NCI-H748 treated with DMSO at 0.1 percent for 48 hours (cell line): ENCODE measurements at places on chromosomes 1 and 21.

DNA sequence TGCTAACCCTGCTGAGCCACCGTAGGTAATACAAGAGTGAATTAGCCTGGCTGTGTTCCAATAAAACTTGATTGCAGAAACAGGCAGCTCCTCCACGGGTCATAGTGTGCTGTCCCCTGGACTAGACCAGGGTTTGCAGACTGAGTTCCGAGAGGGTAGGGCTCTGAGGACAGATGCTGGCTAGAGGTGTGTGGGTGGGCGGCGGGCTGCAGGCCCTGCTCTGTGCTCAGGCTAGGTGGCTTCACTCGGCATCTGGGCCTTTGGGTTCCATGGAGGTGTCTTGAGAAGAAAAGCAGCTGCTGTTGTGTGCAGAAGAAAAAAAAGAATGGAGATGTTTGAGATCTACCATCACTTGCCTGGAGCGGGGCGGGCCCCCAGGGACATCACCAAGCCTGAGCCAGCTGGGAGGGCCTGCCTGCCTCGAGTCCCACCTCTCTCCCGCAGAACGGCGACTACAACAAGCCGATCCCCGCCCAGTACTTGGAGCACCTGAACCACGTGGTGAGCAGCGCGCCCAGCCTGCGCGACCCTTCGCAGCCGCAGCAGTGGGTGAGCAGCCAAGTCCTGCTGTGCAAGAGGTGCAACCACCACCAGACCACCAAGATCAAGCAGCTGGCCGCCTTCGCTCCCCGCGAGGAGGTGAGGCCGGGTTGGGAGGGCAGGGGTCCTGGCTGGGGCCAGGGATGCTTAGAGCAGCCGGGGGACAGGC, 7.9 kb downstream of the TMEM201 start:
- no peak for DNase-seq

GRCh38 chr1:225509376-225509707, 81.5 kb upstream of the LBR start:
- no peak for DNase-seq

DNA sequence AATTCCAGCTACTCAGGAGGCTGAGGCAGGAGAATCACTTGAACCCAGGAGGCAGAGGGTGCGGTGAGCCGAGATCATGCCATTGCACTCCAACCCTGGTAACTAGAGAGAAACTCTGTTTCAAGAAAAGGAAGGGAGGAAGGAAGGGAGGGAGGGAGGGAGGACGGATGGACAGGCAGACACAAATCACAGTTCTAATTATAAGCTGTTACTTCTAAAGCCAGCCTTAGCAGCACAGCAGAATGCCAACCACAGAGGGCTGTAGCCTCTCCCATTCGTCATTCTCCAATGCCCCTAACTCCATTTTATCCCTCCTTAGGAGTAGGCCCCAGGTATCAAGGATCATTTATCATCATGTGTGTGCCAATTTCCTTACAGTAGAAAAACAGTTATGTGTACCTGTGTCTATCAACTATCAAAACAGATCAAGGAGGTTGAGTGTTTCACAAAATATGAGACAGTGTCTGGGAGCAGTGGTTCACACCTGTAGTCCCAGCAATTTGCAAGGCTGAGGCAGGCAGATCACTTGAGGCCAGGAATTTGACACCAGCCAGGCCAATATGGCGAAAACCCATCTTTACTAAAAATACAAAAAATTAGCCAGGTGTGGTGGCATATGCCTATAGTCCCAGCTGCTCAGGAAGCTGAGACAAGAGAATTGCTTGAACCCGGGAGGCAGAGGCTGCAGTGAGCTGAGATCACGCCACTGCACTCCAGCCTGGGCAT, 19.1 kb downstream of the USP48 start:
- no peak for DNase-seq

- no peak for DNase-seq
Measured at GRCh38 chr1:226223786-226224244, 351 bp downstream of the MIXL1 start.

GRCh38 chr1:212699104-212699624, 476 bp downstream of the BATF3 start:
- DNase-seq = peak; percentile 16

DNA sequence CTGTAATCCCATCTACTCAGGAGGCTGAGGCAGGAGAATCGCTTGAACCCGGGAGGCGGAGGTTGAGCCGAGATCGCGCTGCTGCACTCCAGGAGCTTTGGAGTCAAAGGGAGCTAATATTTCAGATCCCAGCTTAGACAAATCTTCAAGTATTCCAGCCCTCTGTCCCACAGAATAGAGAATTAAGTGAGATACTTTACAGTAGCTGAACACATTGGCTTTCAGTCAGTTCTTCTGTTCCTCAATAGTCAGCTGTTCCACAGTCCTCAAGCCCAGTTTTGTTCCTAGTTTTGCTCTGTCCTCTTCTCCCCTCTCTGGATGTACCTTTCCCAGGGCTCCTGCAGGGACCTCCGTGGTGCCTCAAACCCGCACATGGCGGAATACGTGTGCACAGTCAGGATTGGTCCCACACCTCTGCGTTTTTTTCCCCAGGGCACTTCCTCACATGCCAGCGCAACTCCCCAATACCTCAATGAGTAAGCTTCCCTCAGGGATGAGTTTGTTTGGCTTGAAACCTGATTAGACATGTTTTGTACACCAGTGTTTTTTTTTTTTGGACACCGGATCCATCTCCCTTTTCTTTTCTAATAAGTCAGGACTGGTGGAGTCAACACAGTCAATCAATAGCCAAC, 1.2 kb downstream of the MFN2 start:
- DNase-seq = no peak

DNA sequence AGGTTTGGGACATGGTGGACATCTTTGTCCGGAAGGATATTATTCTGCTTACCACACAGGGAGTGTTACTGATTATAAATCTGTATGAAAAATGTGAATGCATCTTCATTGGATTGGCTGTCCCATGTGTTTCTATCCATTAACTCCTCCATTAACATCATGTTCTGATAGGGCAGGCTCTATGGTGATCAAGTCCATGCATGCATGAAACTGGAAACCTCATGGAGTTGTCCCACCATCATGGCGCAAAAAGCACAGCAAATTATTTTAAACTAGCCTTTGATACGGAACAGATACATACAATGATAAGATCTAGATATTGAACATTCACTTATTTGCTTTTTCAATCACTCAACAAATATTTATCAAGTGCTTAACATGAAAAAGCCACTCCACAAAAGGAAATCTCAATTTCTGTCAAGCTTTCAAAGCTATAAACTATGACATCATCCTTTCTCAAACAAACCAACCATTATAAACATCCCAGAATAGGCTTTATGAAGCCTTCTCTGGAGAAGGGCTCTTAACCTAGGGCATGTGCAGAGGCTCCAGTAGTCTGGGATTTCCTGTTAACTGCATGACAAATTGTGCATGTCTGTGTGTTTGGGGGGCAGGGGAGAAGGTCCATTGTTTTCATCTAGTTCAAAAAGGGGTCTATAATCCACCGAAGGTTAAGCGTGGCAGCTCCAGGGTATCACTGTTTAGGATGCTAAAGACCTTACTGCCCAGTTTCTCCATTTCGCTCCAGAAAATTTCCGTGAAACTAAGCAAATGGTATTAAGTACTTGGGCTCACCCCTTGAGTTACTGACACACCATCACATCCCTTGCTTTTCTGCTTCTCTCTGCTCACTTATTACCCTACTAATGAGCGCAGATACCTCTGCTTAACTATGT, 46.1 kb downstream of the ADAMTS1 start:
- DNase-seq = peak; percentile 81

- DNase-seq = no peak
Measured at GRCh38 chr1:168442931-168443330, 100.9 kb downstream of the XCL2 start.

DNA sequence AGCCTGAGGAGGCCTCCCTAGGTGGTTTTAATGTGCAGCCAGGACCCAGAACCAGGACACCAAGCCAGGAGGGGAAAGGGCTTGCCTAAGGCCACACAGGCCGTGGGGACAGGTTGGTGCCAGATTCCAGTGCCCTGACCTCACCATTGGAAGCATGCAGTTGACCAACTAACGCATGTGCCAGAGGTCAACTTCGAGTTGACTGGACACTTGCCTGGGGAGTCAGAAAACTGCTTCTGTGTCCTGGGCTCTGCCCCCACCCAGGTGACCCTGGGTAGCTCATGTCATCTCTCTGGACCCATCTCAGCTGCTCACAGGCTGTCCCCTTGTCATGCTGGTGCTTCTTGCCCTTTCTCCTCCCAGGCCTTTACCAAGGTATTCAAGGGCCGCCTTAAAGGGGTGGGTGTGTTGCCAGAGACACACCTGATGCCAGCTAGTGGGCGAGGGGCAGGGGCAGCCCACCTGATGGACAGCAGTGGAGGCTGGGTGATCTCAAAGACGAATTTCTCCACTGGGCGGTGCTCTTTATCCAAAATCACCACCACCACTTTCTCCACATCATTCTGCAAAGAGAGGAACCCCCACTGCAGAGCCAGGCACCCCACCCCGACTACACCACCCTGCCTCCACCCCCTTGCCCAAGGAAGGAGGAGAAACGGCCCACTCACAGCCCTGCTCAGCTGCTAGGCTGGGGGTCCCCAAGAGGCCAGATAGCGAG, 4.4 kb downstream of the MAD2L2 start:
- no peak for DNase-seq

DNA sequence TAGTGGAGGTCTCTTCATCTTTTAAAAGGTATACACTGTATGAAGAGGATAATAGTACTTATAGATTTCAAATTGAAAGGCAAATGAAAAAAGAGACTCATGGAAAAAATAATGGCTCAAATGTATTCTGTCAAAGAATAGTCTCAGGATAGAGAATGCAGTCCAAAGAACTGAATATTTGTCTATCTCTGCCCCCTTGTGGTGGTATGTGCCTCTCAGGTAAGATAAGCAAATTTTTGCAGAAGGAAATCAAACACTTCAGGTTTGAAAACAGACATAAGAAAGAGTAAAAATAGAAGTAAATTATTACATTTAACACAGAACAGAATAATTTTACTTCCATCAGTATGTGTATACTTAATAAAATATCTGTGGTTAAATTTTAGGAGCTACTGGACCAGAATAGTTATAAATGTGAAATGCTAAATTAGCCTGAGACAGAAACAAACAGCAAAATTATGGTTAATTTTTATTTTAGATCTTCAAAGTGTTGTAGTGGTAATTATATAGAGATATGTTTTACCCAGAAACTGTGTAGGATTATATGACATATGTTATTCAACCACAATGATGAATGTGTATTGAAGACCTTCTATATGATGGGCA, 164.4 kb upstream of the PALMD start:
- peak; percentile 4 for DNase-seq

DNA sequence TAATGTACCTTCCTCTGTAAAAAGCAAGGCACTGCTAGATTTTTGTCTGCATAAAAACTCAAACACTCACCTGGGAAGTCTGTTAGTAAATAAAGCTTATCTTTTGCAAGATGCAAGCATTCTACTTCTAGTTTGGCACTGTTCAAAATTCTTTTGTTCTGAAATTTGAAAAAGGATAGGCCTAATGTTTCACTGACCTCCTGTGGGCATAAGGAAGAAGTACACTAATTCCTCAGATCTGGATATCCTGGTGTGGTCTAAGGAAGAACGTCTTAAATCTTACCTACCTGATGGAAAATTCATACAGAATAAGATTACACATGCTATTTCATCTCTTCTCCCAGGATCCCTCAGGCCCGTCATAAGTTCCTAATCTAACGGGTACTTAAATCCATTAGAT, 93.5 kb upstream of the CAMK1G start:
- DNase-seq = no peak

GRCh38 chr21:45176141-45176540, 101.8 kb downstream of the ADARB1 start:
- DNase-seq = no peak

DNA sequence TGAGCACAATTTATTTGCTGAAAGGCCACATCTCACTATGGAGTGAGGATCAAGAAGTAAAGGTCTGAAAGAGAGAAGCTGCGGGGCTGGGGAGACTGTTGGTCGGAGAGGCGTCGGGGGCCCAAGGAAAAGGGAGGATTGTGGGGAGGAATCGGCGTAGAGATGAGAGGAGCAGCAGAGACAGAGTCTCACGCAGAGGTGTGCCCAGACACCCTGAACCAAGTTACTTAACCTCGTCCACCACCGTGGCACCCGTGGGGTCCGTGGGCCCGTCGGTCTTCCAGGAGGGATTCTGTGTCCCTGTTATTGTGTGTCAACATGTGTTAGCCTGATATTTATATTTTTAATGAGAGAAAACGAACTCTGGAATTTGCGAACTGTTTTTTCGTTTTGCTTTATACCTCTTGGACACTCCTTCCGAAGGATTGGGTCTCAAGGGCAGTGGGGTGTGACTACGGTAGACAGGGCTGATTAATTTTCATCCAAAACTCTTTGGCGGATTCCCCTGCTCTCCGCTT, 3.8 kb upstream of the NBPF1 start:
- no peak for DNase-seq

DNA sequence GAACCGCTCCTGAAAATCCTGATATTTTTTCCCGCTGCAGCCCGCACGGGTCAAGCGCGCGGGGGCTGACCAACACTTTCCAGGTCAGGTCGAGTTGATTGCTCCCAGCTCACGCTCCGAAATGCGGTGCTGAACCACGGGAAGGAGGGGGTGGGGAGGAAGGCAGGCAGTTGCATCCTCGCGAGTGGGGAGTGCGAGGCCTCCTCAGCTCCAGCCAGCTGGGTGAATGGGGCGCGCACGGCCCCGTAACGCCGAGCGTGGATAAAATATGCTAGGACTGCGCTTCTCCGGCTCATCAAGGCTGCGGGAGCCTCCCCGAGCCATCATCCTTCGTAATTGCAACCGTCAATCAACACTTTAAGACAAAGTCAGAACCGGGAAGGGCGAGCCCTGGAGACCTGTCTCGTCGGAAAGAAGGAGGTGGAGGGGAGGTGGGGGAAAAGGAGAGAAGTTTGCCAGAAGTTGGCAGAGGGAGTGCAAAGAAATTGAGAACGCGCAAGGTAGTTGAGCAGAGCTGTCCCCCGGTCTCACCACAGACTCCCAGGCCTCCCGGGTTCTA, 8.0 kb downstream of the NR5A2 start:
- no peak for DNase-seq

DNA sequence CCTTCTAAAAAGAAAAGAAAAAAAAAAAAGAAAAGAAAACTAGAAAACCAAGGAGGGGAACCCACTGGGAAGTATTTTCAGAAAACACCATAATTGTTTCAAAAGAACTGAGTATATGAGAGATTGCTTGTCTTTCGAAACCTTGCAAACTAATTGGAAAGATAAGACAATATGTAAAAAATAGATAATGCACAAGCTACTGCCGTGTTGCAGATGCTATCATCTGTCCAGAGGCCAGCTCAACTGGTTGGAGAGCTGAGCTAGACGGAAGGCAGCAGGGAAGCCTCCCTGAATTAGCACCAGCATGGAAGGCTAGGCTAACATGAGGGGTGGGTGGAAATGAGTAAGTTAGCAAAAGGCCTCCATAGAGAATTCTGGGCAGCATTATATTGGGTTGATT, 16.2 kb upstream of the CACHD1 start:
- DNase-seq = no peak

GRCh38 chr1:2503554-2504224, 22.7 kb downstream of the PANK4 start:
- DNase-seq = no peak

DNA sequence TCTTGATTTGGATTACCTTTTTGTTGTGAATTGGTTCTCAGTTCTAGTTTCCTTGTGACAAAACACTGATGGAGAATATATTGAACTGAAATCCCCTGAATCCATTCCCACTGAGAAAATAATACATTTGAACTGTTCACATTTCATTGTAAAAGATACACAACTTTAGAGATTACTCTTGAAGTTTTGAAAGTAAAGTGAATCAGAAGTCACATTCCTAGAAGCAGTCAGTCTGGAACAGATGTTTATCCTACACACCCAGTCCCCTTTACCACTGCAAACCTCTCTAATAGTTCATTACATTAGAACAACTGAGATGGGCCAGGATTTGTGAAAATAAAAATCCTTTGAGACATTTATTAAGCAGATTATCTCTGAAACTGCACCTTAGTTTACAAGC, 3.4 kb downstream of the RERE start:
- no peak for DNase-seq
